ENCODE measurements at places on chromosomes 7 and 10.

- no peak for DNase-seq
Observed at GRCh38 chr7:107870427-107871000, 20.5 kb upstream of the DLD start.

DNA sequence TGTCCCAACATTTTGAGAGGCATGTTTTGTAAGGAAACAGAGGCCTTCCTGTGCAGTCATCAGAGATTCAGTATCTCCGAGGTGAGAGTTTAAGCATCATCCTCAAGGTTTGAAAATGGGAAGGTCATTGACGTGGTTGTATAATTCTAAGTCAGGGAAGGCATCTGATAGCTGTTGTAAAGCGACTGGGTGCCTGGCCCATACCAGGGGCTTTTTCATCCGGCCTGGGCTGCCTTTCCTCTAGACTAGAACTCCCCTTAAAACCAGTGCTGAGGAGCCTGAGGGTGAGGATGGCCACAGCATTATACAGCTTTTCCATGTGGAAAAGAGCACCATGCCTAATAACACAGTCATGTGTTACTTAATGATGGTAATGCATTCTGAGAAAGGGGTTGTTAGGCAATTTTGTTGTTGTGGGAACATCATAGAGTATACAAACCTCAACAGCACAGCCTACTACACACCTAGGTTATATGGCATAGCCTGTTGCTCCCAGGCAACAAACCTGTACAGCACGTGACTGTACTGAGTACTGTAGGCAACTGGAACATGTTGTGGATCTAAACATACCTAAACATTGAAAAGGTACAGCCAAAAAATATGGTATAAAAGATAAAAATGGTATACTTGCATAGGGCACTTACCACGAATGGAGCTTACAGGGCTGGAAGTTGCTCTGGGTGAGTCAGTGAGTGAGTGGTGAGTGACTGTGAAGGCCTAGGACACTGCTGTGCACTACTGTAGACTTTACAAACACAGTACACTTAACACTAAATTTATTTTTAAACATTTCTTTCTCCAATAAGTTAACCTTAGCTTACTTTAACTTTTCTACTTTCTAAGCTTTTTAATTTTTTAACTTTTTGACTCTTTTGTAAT lies 13.5 kb upstream of the CACUL1 start:
- no peak for DNase-seq

DNA sequence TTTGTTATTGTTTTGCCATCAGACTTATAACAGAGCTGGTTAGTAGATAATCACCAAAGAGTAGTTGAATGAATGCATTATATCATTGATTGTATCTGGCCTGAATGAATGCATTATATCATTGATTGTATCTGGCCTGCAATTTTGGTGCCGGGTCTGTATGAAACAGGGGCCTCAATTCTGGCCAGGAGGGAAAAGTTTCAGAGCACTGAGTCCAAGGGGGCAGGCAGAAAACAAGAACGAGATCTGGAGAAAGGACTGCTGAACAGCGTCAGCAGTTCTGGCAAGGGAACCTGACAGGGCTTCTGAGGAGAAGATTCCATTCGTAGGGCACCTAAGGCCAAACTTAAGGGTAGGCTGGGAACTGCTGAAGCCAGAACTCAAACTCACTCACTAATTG lies 128.0 kb downstream of the SEMA3C start:
- no peak for DNase-seq

DNA sequence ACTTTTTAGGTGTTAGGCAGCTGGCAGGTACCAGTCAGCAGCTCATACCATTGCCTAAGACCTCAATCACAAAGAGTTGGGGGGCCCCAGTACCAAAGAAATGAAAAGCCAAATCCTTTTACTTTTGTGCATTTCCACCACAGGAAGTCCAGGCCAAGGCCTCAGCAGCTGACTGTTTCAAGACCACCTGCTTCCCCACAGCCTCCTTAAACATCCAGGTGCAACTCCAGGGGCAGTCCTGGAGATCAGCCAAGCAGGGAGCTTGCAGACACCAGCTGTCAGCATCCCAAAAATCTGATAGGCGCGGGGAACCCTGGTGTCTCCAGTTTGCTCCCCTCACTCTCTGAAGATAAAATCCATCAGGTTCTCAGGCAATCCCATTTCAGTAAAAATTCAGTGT lies 91.5 kb upstream of the EFCAB10 start:
- no peak for DNase-seq

GRCh38 chr10:75617485-75618155 lies 186.2 kb downstream of the LRMDA start:
- no peak for DNase-seq

DNA sequence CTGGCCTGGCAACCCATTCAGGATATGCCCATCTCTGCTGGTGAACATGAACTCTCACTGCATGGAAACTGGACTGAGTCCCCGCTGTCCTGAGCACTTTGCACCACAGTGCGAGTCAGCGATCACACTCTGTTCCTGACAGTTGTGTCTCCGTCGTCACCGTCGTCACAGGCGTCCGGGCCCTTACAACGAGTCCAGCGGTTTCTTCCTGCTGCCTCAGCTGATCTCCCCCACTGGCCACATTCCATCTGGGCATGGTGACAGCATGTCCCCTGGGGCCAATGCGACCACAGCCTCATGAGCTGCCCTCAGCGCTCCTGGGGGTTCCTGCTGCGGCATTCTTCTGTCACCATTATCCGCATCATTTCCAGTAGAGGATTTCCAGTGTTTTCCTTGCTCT lies 76.8 kb upstream of the KLF6 start:
- no peak for DNase-seq

GRCh38 chr10:129035052-129035827 lies 431.8 kb upstream of the MGMT start:
- no peak for DNase-seq

All from NCI-H524 treated with DMSO at 0.1 percent for 48 hours (cell line).